Type B pancreatic cell (in vitro differentiated cells): ENCODE measurements at places on chromosomes 1 and 21. TPM values are rescaled to one million over a fixed set of nuclear protein-coding genes. Genes with fewer than 3 reads are reported as not detected.

DNA sequence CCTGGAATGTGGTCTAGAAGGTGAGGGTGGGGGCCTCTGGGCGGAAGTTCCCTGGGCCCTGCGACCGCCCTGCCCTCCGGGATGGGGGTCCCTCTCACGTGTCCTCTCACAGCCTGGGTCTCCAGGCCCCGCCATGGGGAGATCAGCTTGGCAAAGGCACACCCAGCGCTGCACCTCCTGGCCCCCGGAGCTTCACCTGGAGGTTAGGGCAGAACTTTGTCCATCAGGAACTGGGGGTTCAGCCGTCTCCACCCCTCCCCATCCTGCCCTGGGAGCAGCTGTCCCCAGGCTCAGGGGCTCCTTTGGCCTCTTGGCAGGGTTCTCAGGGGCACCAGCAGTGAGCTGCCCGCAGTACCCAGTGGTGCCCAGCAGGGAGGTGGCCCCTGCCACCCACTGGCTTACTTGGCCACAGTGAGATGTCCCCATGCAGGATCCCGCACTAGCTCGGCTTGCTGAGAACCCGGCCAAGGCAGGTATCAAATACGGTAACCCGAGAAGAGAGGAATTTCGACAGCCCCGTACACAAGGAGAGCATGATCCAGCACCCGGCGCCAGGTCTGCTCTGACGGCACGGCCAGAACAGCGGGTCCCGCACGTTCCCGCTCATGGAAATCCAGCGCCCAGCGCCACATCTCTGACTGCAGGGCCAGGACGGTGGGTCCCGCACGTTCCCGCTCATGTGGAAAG is 36.7 kb downstream of the RRP1 start:
- no peak for DNase-seq

GRCh38 chr1:209618291-209618690 is 33.9 kb downstream of the LAMB3 start:
- DNase-seq: no peak

DNA sequence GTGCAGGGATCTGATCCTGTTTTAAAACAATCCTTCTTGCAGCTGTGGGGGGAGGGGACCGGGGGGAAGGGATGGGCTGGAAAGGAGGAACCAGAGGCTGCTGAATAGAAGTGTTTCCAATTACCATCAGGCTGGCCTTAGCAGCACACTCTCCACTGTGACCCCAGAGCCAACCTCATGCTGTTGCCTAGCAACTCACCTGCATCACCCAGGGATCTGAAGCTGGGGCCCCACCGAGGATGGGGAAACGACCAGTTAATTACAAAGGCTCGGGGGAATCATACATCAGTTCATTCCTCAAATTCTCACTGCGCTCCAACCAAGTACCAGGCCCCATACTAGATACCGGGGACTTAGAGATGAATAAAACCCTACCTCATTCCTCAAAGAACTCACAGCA is 11.9 kb upstream of the GPX7 start:
- no peak for DNase-seq

DNA sequence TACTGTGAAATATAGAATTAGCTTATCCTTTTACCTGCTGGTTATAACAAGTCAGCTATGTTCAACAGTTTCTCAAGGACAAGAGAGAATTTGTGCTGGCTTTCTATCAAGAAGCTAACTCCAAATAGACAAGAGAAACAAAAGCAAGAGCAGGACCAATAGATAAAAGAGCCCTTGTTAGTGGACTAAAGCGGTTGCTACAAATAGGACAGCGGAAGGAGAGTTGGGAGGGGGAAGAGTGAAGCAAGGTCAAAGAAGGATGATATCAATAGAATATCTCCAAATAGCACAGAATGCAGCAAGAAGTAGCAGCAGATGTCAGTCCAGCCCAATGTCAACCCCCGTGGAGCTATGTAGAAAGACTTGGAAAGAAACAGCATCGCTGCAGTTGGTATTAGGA is 53.0 kb upstream of the AKT3 start:
- DNase-seq: no peak

GRCh38 chr21:36641886-36642285 is 57.0 kb upstream of the SIM2 start:
- no peak for DNase-seq

- DNase-seq: no peak
These were observed 81.5 kb downstream of the ADARB1 start for GRCh38 chr21:45155910-45156309.

- DNase-seq: no peak
These were observed 68.7 kb upstream of the KLHDC7A start for GRCh38 chr1:18411820-18412641.

DNA sequence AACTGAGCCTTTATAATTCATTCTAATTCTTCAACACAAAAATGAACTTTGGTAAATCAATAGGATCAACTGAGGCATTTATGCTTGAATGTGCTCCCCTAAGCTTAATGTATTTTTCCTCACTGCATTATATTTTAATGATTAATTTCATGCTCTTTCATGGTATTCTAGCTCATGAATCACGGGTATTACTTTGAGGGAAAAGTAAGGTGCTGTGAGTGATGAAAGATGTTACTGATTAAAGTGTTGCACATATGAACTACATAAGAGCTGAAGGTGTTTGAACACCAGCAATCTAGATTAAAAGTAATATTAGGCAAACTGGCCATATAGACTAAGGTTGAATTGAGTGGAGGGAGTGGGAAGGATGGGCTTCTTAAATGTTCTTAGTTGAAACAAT is 1.9 kb downstream of the DPYD start:
- no peak for DNase-seq

DNA sequence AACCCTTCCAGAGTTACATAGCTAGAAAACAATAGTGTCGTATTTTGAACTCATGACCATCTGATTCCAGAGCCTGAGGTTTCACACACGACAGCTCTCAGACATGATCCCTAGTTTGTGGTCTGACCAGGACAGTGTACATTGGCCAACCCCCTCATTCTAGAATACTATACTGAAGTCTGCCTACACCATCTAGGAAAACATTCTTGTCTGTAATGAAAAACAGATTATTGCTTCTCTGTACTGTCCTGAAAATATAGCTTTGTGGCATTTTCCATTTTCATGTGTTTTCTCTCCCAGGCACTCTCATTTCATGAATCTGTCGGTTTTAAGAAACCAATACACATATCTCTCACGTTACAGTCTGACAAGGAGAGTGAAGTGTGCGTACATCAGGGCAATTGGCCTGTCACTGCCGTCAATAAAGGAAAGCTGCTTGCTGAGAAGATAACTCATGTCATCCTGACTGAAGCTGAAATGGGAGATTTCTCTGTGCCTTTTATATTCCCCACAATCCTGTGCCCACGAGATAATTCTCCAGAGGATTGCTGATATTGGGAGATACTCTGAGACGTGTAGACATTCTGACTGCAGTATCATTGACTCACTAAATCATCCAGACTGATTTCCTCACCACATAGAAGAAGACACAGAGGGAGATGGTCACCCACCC is 585.6 kb downstream of the PLPP3 start:
- no peak for DNase-seq

- DNase-seq: no peak
These were observed at the start of gene ARHGEF19 for GRCh38 chr1:16212251-16212961. ARHGEF19 (minus strand) TSS chr1:16212652; CDS start chr1:16209054, 3,598 bp downstream.

GRCh38 chr1:99808391-99809115 is 41.6 kb upstream of the AGL start:
- DNase-seq: no peak

DNA sequence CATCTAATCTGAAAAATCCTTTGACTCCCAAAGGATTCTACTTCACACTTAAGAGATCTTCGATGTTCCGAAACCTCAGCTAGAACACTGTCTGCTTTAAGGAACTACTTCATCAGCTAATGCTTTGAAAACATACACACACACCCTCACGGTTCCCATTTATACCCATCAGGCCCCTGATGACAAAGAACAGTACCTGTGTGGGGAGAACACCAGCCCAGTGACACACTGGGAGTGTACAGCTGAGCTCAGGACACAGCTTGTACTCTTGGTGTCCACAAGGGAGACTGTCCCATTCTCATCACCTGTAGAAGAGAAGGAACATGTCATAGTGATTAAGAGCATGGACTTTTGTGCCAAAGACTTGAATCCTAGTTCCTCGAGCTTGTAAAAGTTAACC is 6.6 kb downstream of the WDR77 start:
- no peak for DNase-seq

The RIPK4 gene
- 13.7 and 30.3 TPM in 2 replicates for total RNA-seq

The SPTA1 gene
- total RNA-seq: 0.21 and 0.68 TPM in 2 replicates

The KPRP gene
- total RNA-seq: not detected in 2 replicates
